ENCODE measurements at places on chromosomes 4 and X.

GRCh38 chrX:46376246-46376885 is 168.9 kb downstream of the ZNF674 start:
- no peak for DNase-seq

DNA sequence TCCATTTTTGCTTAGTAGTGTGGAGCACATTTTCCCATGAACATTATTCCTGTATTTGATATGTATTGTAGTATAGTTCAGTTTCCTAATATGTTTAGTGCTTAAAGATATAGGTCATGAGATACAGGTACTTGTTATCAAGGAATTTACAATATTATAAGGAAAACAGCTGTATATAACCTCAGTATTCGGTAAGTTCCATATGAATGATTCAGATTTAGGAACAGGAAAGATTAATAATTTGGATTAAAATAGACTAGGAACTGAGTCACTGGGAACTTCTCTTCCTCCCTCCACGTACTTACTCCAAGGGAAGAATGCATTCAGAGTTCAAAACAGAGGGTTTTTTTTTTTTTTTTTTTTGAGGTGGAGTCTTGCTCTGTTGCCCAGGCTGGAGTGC is 20.0 kb downstream of the DIAPH2 start:
- DNase-seq = no peak

GRCh38 chr4:89535251-89535650 is 227.7 kb upstream of the GPRIN3 start:
- no peak for DNase-seq

DNA sequence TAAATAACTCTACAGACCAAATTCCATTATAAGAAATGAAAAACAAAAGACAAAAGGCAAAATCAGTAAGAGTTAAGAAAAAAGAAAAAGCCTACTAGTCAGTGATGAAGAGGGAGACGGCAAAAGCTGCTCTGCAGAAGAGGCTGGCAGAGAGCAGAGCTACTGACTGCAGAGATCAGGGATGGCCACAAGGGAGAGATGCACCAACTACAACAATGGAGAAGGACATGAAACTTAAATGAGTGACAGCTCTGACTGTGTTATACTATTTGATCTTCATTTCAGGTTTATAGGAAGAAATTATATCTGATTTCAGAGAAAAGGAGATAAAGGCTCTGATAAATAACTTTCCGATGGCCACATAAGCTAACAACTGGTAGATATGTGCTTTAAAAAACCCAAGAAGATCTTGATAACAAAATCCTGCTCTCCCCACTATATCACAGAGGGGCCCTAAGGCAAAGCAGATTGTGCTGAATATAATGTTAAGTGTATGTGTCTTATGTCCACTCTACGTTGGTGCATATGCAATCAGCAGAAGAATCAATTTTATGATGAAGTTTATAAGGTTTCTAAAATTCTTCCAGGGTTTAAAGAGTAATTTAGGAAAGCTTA is 58.4 kb upstream of the COX18 start:
- DNase-seq = no peak

DNA sequence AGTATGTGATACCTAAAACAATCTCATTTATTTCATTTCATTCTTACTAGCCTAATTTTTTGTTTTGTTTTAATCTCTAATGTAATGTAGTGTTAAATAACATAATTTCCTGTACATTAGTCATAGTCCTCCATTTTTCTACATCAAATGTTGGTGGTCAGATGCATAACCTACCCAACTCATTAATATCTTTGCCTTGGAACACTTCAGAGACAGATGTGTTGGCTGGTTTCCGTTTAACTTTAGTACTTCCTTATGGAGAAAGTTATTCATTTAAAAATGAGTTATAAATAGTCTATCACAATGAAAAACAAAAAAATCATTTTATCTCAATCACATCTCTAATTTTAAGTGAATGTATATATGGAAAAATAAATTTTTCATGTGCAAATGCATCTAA is 190.2 kb downstream of the ANTXR2 start:
- no peak for DNase-seq

DNA sequence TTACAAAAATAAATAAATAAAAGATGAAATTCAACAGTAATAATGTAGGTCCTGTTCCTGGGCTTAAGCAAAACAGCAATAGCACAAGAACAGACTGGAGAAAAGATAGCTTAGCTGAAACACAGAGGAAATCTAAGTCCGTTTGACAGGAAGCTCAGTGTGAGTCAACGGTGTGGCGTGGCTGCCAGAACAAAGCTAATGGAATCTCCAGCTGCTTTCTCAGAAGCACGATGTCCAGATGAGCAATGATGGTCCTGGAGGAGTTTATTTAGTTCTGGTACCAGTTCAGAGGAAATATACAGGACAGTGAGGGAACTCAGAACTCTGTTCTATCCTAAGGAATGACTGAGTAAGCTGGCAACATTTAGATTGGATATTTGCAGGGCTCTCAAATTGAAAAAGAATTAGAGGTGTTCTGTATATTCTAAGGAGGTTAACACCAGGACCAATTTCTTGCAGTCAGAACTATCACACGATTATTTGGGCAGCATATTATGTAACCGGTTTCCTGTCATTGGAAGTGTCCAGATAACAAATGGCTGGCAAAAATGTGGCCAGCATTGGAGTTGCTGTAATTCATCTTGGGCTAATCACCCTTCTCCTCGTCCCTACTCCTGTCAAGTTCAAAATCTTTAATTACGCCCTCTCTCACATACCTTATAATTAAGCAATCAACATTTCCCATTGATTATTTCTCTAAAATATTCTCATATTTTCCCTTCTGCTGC is 12.7 kb downstream of the GAB3 start:
- no peak for DNase-seq

DNA sequence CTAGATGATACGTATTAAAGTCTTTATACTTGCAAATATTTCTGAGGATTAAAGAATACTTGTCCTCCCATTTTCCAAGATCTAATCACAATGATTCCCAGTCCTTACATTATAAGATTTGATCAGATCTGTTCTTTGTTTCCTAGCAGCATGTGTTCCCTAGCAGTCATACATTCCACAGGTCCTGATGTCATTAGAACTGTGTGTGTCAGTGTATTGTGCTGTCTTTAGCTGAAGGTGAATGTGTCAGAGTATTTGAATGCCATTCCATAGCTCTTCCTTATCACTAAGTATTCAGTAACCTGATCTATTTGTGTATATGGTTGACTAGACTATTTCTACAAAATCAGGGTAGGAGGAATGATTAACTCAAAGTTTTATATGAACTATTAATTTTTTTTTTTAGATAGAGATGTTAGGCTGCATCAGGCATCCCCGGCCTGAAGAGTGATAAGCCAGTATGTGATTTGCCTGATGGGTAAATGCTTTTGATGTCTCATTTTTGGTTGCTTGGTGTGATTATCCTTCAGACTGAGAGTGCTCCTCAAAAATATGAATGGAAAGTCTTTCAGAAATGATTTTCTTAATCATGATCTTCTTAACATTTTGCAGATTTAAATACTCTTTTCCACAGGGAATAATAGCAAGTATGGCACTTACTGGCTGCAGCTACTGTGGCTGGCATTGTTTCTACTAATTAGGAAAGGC is 4.4 kb downstream of the ADGRL3 start:
- DNase-seq = no peak

GRCh38 chr4:84312426-84313012 is 186.6 kb downstream of the NKX6-1 start:
- no peak for DNase-seq

DNA sequence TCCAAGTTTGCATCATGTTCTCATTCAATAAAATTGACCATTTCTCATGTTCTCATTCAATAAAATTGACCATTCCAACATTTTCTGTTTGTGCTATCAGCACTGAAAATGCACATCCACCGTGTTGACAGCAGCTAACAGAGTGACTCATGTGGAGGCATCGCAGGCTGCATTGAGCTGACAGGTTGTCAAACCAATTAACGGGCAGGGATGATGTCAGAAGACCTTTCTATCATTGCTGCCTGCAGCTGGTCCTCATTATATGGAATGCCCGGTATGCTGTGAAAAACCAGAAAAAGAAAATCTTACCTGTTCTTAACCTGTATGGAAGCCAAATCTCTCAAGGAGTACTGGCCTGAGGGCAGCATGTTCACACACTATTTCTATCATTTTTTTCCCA is 202.0 kb downstream of the SMIM20 start:
- DNase-seq = no peak

GRCh38 chr4:1686440-1687036 is 2.4 kb upstream of the FAM53A start:
- no peak for DNase-seq

GRCh38 chr4:8340781-8341241 is 71.3 kb downstream of the HTRA3 start:
- peak; percentile 78 for DNase-seq

GRCh38 chrX:80237072-80237471 is 183.2 kb upstream of the TENT5D start:
- no peak for DNase-seq

GRCh38 chrX:3728454-3728853 is 15.0 kb upstream of the PRKX start:
- DNase-seq = no peak

DNA sequence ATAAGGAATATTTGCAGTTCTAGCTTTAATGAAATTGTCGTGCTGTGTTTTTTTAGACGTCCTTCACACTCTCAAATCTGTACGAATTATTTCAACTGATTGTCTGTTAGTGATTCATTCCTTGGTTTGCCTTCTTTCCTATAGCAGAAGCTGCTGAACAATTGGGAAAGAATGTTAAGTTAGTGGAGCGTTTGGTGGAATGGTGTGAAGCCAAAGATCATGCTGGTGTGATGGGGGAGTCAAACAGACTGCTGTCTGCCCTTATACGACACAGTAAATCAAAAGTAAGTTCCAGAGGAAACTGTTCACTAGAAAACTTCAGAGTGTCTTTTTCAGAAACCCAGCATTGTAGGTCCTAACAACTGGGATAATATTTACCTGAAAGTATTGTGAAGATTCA is 159.9 kb downstream of the RAP1GDS1 start:
- DNase-seq = no peak

- peak; percentile 62 for DNase-seq
Measured at GRCh38 chrX:72128881-72129280, 2.8 kb downstream of the RTL5 start.

GRCh38 chr4:188428935-188429334 is 289.7 kb downstream of the TRIML1 start:
- DNase-seq = no peak

DNA sequence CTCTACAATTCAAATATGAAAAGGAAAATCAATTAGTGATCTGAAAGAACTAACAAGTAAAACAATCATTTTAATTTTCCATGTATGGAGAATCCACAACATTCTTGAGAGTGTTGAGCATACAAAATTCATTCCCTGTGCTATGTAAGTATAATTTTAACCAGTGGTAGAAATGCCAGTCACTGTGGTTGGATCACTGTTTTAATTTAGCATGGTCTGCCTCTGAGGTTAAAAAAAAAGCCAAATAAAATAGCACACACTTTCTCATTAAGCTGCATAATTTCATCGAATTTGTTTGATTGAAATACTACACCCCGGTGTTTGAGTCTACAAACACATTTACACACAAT is 185.5 kb upstream of the STS start:
- no peak for DNase-seq

DNA sequence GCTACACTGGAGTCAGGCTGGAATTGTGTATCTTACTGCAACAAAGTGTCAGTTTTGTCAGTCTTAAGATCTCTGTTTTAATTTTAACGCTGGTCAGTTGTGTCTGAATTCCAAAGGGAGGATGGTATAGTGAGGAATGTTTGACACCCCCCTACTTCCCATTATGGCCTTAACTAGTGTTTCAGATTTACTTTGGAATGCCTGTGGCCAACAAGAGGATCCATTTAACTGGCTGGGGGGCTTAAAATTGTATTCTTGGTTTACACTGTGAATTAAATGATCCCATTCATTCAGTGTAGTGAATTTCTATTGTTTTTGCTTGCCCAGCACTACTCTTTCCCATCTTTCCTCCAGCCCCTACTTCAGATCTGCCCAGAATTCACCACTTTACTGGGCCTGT is 75.8 kb upstream of the IQCM start:
- no peak for DNase-seq

- no peak for DNase-seq
Measured at GRCh38 chr4:142353149-142353738, 492.9 kb downstream of the INPP4B start.
